AG04450 (cell line): ENCODE measurements at places on chromosomes 11 and 22.

GRCh38 chr11:67309166-67309565 is 5.8 kb downstream of the SSH3 start:
- no peak for DNase-seq

GRCh38 chr11:82724026-82724425 is 9.6 kb downstream of the FAM181B start:
- no peak for DNase-seq

DNA sequence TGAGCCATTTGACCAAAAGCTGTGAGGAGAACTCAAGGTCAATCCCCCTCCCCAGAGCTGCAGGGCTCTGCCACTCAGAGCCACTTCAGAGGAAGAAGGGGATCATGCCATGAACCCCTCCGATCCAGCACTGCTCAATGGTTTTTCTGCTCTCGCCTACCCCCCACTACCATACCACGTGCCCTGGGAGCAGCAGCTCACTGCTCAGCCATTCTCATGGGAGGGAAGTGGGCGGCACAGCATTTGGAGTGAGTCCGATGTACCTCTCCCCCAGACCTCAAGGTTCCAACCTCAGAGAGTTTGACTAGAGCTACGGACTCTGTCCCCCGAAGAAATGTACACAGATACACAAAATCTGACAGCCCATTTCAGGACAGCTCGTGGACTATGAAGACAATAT is 34.5 kb downstream of the AP1B1 start:
- no peak for DNase-seq

GRCh38 chr22:45402466-45402985 is 10.9 kb downstream of the SMC1B start:
- no peak for DNase-seq

DNA sequence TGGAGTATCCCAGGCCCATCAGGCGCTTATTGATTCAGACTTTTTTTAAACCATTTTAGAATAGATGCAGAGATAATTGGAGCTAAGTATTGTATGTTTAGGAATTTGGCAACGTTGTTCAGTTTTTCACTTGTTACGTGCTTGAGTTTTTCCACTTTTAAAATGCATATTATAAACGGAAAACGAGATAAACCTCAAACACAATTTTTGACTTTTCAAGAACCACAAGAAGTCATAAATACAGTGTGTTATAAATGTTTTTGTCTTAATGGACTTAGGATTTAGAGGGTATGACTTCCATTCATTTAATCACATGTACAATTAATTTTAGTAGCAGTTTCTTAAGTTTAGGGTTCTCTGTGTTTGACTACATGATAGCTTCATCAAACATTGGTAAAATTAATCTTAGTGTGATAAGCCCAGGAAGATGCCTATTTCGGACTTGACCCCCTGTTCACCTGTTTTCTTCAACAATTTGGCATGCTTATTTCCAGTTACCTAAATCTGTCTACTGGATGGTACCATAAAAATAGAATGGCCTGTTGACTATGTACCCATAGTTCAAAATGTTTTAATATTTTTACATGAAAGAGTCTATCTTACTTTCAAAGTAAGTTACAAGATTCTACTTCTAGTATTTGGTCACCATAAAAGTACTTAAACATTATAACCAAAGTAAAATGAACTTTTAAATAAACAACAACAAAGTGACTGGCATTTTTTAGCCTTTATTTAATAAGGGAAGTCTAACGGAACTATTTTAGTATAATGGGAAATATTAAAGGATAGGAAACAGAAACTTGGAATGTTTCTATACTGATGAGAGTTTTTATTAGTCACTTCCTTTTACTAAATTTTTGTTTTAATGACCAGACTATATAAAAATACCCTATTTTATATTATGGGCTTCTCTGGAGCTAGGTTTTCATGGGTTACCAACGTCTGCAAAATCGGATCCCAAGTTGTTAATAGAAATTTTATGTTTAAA is 1.4 kb downstream of the ZC3H12C start:
- no peak for DNase-seq

GRCh38 chr11:134554106-134554505 is 142.1 kb upstream of the B3GAT1 start:
- DNase-seq = no peak

DNA sequence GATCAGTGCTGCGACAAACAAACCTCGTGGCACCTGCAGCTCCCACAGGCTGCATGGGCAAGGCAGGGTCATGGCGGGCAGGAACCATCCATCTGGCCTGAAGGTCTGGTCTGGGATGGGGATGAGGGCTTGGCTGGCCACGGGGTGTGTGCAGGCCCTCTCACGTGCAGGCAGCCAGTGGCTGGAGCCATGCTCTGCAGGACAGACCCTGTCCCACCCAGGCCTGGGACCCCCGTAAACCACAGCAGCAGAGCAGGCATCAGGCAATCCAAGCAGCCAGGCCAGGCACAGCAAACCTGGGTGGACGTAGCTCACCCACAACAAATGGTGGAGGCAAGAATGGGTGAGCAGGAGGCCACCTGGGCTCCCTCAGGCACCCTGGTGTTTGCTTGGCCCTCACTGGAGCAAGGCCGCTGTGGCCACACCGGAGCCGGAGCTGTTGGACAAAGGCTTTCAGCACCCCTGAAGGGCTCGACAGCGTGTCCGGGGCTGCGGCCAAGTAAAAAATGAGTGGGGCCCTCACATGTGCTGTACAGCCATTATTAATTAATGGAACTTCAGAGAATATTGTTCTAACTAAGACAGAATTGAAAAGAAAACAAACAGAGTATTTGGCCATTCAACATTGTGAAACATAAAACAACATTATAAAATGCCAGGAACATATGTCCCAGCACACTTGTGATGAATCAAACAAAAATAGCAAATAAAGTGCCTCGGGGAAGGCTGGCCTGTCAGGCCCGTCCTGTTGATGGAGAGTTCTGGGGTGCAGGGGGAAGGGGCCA is 24.0 kb upstream of the GNB1L start:
- DNase-seq = no peak

DNA sequence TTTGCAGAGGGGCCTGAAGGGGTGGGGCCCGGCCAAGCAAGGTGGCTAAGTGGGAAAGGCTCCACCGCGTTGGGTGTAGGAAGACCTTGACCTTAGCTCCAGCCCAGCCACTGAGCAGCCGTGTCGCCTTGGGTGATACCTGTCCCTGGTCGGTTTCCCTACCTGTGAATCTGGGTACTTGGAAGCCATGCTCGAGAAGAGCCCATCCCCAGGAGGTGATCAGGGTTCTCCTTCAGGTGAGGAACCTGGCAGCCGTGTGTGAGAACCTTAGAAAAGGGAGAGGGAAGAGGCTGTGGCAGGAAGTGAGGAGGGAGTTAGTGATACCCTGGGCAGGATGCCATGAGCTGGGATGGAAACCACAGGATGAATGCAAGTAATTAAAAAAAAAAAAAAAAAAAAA is 21.6 kb downstream of the PPARA start:
- no peak for DNase-seq

- DNase-seq = no peak
Observed at GRCh38 chr11:32099516-32099915, 8.6 kb downstream of the RCN1 start.

- DNase-seq = no peak
Observed at GRCh38 chr11:12543596-12544415, 130.4 kb upstream of the TEAD1 start.

DNA sequence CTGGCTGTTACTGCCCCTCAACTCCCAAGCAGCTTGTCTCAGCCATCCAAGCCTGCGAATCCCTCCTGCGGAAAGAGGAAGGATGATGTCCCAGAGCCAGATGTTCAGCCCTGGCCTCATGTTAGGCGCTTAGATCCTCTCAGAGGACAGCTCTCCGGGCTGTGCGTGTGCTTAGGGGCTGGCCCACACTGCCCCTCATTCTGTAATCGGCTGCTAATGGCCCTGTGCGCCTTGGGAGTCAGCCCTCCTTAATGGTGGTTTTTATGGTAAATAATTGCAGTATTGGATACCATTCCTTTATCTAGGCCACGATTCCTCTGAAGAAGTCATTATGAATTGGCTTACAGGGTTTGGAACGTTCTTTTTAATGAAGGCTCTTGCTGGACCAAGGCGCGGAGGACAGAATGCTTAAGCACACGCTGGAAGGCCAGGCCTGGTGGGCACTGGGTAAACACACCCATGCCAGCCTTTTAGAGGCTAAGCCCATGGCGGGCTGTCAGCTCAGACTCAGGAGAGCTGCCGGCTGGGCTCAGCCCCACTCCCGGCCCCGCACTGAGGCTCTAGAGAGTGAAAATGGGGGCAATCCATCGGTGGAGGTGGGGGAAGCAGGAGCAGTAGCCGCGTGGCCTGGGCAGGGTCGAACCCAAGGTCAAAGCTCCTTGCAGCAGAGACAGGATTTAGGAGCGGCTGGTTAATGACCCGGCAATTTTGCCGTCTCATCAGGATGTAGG is 1157.5 kb downstream of the BRD1 start:
- DNase-seq = no peak

GRCh38 chr11:35262735-35263134 is 123.8 kb downstream of the CD44 start:
- no peak for DNase-seq

GRCh38 chr11:121032546-121032945 is 8.6 kb downstream of the TBCEL start:
- DNase-seq = no peak

- no peak for DNase-seq
Observed at GRCh38 chr22:20183823-20184222, 33.0 kb upstream of the CCDC188 start.

DNA sequence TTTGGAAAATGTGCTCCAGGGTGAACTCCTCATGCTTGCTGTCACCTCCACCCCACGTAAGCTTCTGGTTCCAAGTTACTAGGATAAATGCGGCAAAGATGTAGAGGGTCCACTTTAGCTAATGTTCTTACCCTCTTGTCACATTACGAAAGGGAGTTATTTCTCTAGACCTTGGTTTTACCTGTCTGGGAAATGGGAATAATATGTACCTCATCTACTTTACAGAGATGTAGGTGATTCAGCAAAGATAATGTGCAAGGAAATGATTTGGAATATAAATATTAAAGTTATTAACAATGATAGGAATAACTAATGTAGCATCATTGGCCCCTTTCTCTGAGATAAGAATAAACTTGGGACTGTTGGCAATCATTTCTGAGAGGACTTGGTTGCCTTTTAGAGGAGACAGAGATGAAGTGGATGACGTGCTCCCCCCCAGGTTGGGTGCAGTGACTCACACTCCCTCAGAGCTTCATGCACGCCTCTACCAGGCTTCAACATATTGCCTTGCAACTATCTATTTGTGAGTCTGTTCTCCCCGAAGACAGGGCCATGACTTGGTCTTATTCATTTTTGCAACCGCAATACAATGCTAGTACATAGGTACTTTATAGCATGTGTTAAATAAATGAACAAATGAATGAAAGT is 97.1 kb downstream of the ME3 start:
- no peak for DNase-seq

DNA sequence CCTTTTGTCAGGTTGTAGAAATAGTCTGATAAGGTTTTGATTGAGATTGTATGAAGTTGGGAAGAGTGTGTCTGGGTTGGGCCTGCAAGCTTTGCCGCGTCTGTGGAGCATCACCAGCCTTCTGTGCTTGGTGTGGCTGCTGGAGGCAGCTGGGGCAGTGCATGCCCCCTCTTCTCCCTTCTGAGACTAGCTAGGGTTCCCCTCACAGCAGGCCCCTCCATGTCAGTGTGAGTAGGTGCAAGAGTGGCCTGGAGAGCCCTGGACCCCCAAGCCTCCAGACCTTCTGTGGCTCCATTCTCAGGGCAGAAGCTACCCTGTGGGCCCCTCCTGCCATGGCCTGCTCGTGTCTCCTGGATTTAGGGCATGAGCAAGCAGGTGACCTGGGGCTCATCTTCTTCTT is 914.2 kb downstream of the TBC1D22A start:
- no peak for DNase-seq

GRCh38 chr22:48718818-48719500 is 1108.7 kb downstream of the BRD1 start:
- DNase-seq = no peak

GRCh38 chr11:114200351-114201133 is 95.7 kb upstream of the NNMT start:
- DNase-seq = no peak

- DNase-seq = no peak
Observed at GRCh38 chr11:20161923-20162744, 1.9 kb upstream of the DBX1 start.

DNA sequence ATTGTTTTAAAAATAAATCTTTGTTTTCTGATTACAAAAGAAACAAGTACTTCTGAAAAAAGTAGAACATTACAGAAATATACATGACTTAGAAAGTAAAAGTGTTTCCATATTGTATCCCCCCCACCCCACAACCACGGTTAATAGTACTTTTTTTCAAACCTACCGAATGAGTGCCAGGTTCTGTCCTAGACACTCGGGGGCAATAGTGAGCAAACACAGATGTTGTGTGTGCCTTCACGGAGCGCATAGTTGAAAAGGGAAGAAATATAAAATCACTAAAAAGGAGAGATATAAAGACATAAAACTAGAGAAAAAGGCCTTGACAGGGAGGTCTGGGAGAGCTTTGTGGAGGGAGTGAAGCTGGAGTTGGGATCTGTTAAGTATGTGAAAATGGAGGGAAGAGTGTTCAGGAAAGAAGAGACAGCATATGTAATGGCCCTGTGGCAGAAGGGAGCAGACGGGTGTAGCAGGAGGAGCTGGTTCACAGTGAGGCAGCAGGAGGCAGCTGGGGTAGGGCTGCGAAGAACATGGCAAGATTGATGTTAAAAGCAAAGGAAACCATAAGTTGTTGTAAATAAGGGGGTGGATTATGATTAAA is 42.1 kb upstream of the ALX4 start:
- no peak for DNase-seq

GRCh38 chr11:35061516-35062440 is 77.2 kb upstream of the CD44 start:
- no peak for DNase-seq

GRCh38 chr11:95338430-95338991 is 107.5 kb upstream of the SESN3 start:
- DNase-seq = no peak

GRCh38 chr11:72389116-72389515 is 45.2 kb downstream of the CLPB start:
- DNase-seq = no peak

DNA sequence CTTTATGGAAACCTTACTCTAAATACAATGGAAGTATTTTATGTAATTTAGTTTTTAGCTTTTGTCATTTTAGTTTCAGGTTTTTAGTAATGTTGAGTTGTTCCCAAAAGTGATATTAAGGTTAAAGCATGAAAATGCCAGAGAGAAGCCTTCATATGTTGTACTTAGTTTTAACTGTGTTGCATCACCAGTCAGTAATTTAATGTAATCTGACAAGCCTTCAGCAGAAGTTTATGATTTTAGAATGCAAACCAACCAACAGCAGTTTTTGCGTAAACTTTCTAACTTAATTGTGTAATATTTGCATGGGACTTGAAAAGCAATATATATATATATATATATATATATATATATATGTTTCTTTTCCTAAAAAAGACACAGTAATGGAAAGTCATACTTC is 110.6 kb downstream of the MSANTD4 start:
- no peak for DNase-seq

GRCh38 chr11:70666311-70666710 is 268.0 kb downstream of the CTTN start:
- DNase-seq = no peak
